ENCODE measurements at places on chromosomes 7 and 10.

DNA sequence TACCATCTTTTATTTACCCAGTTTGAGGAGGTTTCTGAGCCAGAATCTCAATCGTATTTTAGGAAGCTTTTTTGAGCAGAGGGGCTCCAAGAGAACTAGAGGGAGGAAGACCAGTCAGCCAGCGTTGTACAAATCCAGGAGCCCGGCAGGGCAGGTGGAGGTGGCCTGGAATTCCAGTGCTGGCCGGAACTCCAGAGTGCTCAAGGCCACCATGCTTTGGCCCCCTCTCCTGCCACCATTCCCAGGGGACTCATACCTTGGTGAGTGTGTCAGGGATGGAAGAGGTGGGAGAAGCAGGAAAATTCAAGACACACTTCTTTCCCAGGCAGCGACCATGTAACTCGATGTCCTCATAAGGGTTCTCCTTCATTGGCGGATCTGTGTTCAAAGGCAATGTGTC is 55.3 kb downstream of the DENND2A start:
- no peak for DNase-seq

DNA sequence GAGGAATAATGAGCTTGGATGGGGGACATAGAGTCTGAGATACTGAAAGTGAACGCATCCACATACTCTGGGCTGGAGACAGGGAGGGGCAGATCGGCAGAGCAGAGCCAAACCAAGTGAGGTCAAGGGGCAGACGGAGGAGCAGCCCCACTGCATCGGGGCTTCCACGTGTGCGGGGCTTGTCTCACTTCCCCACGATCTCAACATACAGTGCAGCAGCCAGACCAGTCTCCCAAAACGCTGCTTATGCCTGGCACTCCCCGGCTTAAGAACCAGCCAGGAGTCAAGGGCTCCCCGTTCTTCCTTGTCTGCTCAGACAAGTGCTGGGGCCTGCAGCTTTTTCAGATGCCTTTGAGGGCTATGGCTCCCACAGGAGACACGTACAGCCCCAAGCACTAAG is 43.6 kb downstream of the PARP12 start:
- DNase-seq: no peak

DNA sequence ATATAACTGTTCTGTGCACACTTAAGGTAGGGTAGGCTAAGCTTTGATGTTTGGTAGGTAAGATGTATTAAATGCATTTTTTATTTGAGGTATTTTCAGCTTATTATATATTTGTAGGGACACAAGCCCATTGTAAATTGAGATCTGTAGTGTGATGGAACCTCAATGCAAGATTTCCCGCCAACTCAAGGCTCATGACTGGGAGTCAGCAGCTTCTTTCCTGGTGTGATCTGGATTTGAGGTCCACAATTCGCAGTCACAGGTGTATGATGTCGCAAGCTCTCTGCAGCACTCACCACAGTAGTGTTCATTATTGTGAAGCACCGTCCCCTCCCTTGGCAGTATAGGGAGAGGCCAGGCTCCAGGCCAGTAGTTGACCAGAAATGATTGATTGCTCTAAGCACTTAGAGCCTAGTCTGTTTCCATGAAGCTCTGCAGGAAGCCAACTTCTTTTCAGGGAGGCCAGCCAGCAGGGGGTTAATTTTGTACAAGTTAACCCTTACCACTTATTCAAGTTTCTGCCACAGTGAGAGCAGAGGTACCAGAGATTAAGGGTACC is 54.9 kb downstream of the SEM1 start:
- DNase-seq: no peak

DNA sequence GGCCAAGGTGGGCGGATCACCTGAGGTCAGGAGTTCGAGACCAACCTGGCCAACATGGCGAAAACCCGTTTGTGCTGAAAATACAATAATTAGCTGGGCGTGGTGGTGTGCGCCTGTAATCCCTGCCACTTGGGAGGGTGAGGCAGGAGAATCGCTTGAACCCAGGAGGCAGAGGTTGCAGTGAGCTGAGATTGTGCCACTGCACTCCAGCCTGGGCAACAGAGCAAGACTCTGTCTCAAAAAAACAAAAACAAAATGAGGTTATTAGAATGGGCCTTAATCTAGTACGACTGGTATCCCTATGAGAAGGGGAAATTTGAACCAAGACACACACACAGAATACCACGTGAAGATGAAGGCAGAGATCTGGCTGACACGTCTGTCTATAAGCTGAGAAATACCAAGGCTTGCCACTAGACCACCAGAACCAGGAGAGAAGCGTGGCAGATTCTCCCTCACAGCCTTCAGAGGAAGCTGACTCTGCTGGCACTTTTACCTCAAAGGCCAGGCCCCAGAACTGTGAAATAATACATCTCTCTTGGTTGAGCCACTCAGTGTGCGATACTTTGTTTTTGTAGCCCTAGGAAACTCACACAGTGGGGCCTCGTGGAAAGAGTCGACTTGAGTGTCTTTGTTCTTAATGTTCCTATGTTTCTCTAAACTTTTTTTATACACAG is 59.6 kb downstream of the TMEM209 start:
- no peak for DNase-seq

DNA sequence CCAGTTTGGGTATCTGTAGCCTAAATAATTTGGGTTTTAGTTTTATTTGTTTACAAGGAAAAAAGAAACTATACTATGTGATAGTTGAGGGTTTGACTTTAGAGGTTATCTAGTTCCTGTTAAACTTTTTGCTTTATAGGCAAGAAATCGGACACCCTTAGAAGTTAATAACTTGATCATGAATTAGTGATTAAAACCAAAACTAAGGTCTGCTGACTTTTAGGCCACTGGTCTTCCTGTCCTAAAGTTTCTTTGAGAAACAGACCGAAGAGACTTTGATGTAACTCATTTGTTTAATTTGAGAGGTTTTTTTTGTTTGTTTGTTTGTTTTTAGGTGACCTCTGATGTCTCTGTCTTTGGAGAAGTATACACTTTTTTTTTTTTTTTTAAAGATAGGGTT is 59.7 kb downstream of the PHTF2 start:
- DNase-seq: no peak

DNA sequence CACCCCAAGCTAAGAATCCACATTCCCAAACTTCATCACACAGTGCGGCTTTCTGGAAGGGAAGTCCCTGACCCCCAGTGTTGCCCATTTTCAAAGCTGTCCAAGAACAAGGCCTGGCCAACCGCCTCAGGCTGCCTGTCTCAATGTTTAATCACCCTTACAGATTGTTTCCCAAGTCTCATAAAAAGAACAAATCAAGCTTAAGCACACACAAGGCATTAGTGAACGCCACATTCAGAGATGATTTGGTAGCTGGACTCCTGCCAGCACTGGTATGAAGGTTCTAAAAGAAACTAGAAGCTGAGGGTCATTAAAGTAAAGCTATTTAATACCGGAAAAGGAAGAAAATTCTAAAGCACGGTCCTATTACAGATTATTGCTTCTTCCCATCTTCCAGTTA is 35.6 kb downstream of the C10orf90 start:
- DNase-seq: no peak

DNA sequence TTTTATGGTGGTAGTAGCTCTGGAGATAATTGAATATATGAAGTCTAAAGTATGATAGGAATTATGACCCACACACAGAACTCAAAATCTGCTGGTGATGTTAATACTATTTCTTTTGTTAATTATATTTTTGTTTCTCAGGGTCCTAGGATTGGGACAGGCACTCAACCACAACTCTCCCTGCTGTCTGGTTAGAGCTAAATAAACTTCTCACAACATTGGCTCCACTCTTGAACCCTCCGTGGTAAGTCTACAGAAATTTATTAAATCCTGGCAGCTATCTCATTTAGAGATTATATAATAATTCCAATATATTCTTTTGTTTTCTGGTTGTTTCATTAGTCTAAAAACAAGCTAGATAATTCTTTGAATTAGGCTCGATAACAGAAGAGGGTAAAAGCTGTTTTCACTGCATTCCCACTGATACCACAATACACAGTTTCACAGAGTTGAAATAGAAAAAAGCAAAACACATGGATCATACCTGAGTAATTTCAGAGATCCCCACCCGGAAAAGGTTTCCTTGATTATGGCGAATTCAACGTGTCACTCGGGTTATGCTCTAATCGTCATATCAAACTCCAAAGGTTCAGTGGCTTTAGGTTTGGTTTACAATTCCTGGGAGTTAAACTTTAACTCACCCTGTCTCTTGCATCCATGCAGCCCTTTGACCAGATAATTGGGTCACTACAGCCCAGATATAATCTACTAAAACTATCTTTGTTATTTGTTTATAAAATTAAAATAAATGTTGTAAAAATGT is at the start of gene A1CF:
A1CF (minus strand) TSS at position 531 of the 763 bp plus-strand sequence. CDS start 25,687 bp downstream, outside the sequence.
- no peak for DNase-seq

DNA sequence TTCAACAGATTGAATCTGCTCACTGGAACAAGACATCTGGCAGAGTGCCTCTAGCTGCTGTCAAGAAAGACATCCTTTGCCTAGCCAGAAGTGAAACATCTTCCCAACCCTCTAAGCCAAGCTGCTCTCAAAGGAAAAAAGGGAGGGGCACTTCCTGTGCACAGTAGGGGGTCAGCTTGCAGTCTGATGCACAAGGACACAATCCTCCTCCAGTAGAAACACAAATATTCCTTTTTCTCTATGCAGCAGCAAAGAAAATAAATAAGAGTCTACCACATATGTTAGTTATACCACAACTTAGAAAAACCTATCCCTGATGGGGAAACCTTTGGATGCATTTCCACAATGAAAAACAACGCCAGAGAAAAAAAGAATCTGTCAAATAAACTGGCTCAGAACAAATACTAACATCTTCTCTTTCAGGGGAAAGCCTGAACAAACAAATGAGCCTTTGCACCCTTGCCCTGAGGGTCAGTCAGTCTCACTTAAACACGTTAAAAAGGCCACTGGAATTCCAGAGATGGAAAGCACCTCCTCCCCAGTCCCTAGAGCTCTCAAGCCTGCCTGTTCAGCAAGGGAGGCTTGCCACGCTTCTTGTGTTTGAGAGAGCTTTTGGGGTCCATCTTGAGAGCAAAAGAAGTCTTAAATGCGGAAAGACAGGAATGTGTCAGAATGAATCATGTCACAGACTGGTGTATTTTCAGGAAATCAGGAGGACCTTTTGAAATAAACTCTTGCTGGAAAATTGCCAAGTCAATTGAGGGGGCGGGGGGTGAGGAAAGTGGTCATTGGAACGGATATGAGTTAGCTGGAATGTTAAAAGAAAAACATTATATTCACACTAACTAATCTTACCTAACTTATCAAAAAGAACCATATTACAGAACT is 7.5 kb downstream of the LAMB1 start:
- no peak for DNase-seq

GRCh38 chr7:17930546-17930945 is 9.7 kb downstream of the SNX13 start:
- DNase-seq: no peak

DNA sequence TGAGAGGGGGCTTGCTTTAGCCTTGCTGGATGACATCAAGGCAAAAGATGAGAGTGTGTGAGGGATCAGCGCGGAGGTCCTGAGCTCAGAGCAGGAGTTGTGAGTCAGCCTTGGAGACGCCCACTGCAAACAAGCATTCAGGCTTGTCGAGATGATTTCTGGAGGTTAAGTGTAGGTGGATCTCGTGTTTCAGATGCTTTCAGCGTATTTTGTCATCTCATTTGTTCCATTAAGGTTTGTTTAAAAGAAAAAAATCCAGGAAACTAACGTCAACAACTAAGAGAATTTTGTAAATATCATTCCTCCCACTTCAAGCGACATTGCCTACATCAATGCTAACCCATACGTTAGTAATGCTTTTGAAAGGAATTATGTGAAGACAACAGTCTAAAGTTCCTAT is 715.4 kb upstream of the NRP1 start:
- peak; percentile 27 for DNase-seq

- DNase-seq: no peak
Measured at GRCh38 chr7:26858735-26859134, 5.7 kb downstream of the SKAP2 start.

Data from stimulated activated CD8-positive, alpha-beta memory T cell treated with anti-CD3 and anti-CD28 coated beads, Interleukin-4, amount 100 ng/mL, for 48 hours (primary cell).